ENCODE measurements at places on chromosomes 5 and 9.

DNA sequence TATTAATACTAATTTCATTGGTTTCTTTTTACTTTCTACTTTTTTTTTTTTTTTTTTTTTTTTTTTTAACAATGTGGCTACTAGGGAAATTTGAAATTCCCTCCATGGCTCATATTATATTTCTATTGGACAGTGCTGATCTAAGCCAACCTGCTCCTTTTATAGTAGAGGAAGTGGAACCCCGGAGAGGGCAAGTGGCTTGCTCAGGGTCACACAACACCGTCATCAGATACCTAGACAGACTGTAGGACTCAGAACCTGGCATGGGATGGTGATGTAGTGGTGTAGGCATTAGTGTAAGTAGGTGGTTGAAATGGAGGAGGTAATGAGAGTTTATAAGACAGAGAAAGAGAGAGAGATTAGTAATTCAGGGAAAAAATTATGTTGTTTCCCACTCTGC is 10.8 kb downstream of the ZNF618 start:
- peak; percentile 35 for DNase-seq

GRCh38 chr9:120475341-120475740 is 104.6 kb downstream of the CDK5RAP2 start:
- no peak for DNase-seq

DNA sequence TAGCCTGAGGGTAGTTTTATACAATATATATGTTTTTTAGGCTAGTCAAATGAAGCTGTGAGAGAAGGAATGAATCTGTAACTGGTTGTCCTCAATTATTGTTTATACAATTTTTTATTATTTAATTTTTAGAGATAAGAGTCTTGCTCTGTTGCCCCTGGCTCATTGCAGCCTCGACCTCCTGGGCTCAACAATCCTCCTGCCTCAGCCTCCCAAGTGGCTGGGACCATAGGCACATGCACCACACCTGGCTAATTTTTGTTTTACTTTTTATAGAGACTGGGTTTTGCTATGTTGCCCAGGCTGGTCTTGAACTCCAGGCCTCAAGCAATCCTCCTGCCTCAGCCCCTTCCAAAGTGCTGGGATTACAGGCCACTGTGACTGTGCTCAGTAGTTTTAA is 2.7 kb downstream of the MRPL41 start:
- no peak for DNase-seq

GRCh38 chr5:100709771-100710170 is 174.6 kb downstream of the FAM174A start:
- no peak for DNase-seq

DNA sequence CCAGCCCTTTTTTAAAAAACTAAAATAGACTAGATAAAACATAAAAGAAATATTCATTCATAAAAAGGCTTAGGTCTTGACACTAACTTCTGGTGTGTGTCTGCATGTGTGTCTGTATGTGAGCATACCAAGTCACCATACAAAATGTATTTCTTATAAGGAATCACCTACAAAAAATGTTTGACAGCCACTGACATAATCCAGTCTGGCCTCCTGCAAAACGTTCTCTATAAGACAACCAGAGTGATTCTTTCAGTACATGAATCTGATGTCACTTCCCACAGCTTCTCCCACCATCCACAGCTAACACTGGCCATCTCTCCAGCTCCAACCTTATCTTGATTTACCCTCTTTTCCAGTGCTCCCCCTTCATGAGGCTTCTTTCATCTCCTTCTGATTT is 192.3 kb downstream of the TLE1 start:
- no peak for DNase-seq

- no peak for DNase-seq
Observed at GRCh38 chr9:4309806-4310205, 9.9 kb upstream of the GLIS3 start.

DNA sequence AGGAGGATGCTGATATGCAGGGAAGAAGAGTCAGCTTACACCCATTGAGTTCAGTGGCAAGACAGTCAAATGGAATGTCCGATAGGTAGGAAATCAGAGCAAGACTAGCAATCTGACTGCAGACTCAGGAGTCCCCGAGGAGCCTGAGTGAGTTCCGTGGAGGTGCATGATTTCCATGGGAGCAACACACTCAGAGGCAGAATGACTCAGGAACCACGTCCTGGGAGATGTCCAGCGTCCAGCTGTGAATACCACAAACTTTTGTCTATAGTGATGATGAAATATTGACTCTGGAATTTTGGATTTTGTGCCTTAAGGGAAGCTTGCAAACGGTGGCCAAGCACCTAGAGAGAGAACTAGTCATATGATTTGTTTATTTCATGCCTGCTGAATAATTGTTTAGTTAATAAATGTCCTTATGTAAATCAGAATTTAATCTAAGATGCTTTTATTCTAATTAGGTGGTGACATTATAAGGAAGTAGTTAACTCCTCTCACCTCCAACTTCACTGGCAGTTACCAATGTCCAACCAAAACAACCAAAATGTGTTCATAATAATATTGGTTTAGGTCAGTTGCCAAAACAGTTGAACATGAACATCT is 100.4 kb downstream of the PDE4D start:
- DNase-seq = no peak

DNA sequence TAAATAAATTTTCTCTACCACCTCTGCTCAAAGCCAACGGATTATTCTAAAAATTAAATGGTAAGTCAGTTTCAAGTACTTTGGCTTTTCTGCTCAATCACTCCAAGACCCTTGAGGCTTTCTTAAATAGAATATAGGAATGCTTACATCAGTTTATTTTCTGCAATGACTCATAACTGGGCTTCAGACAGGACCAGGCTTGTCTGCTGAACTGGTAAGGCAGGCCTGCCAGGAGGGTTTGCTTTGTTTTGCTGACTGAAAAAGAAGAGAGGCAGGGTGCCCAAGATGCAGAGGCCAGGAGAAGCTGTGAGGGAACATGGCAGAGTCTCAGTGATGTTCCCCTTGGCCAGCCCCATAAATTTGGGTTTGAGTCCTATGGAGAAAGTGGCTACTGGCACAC is 60.3 kb upstream of the EPB41L4A start:
- no peak for DNase-seq

- peak; percentile 5 for DNase-seq
Observed at GRCh38 chr5:57007344-57007743, 55.4 kb upstream of the MIER3 start.

- DNase-seq = no peak
Observed at GRCh38 chr9:6910032-6910431, 152.3 kb downstream of the KDM4C start.

DNA sequence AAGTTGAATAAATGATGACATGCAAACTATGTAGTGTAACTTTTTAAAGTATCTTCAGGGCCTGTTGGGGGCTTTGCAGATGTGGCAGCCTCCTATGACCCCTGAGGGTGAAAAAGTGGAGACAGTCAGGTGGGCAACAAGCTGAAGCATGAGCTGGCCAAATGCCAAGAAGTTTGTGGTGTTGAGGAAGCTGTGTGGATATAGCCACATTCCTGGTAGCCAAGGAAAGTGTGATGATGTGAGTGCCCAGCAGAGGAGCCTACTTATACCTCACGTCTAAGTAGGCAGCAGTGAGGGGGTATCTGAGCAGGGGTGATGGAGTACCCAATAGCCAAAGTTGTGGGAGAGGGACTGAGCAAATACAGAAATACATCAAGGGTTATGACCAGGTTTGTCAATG is 621.2 kb upstream of the CDH6 start:
- DNase-seq = no peak

GRCh38 chr5:148208226-148208625 is 5.4 kb downstream of the SPINK6 start:
- DNase-seq = no peak

DNA sequence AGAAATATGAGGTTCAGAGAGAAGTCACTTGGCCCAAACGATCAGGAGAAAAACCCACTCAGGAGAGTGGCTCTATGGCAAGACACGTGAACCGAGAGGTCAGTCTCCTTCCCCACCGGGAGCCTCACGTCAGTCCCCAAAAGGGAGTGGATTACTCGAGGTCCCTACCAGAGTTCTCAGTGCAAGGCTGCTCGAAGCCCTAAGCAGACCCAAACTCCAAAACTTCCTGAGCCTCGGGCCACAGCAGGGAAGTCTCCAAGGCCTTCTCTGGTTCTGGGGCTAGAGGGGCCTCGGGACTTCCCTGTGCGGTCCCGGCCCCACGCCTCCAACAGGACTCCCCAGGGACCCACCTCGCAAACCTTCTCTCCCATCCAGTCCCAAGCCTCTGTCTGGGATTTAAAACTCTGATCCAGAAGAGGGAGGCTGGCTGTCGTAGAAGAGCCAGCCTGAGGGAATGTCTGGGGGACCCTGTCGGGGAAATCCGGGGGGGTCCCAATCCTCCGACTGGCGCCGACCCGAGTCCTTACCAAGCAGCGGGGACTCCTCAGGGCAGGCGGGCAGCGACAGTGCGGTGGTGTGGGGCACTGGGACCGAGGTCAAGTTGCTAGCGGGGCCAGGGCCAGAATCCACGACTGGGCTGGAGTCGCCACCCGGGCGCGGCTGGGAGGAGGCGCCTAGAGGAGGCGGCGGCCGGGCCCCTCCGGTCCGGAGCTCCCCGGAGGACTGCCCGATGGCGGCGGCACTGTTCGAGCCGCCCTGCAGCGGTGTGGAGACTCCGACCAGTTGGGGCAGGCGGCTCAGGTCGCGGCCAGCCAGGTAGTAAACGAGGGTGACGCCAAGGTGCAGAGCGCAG is 679 bp downstream of the B4GALT1 start:
- peak; percentile 25 for DNase-seq

GRCh38 chr5:163916376-163916775 is 411.0 kb downstream of the MAT2B start:
- peak; percentile 26 for DNase-seq

DNA sequence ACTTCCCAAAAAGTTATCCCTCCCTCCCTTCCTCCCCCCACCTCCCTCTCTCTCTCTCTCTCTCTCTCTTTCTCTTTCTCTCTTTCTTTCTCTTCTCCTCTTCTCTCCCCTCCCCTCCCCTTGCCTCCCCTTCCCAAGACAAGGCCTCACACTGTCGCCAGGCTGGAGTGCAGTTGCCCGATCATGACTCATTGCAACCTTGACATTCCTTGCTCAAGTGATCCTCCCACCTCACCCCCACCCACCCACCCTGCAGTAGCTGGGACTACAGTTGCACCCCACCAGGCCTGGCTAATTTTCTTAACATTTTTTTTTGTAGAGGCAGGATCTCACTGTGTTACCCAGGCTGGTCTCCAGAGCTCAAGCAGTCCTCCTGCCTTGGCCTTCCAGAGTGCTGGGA is 32.8 kb downstream of the VPS13A start:
- DNase-seq = no peak

DNA sequence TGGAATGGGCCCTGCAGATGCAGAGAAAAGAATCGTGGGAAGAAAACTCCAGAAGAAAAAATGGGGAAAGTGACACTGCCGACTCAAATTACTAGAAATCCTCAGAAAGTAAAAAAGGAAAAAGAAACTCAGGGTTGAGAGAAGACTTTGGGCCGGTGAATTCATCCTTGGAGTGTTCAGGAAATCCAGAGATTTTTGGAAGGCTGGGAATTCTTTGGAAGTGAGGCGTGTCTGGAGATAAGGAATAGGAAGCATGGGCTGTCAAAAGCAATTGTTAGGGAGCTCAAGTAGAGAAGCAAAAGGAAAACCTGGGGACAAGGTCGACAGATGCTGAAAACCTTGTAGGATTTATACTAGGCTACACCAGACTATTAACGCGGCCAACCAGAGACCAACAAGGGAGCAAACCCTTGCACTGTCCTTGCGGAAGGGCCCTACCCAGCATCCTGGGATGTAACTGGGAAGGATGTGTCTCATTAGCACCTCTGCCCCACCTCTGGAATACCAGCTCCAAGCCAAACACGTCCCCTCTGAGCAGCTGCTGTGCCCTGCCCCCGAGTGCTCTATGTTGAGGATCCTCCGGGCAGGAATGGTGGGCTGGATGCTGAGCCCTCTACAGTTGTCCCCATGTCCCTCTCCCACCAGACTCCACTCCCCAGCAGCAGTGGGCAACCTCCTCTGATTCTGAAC is 11.6 kb downstream of the DAB2IP start:
- DNase-seq = no peak

DNA sequence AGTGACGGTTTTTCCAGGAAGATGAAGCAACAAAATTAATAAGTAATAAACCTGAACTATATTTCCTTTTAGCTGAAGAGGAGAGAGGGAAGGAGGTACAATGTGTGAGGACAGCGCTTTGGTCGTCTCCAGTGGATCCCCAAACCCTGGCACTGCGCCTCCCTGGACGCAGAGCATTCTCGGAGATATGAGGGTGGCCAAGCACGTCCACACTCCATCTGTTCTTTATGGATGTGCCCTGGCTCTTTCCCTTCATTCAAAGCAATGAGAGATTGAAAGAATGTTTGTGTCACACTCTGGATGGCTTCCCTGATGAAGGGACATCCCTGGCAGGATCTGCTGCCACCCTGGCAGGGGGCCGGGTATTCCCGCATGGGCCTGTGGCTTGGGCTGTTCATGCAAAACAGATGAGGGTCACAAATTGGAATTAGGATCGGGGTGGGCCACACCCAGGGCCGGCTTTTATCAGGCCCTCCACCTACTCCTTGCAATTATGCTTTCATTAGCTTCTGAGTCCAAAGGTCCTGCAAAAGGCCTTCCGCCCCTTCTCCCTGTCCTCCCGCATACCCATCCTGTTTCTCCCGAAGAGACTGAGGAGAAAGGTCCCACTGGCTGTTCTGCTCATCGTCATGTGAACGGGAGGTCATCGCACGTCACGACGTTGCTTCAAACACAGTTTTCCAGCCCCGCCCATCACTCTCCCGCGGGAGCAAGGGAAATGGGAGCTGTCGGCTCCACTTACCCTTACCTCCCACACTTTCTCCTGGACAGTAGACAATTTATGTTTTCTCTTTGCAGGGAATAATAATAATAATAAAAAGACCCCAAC is 286.1 kb upstream of the IRX4 start:
- DNase-seq = no peak

DNA sequence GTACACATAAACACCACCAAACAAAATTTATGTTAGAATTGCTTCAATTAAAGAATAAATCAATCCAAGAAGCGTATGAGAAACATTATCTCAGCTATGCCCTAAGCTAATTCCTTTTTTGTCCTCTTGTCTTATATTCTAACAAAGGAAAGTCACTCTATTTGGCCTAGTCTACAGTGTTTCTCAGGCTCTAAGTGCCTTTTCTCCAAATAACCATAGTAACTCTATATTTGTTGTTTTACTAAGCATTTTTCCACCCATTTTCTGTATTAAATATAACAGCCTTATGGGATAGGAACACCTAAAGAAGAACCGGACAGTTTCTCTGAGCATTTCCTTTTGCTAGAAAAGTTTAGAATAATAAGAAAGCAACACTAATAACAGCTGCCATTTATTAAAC is 120.1 kb upstream of the MTAP start:
- no peak for DNase-seq

DNA sequence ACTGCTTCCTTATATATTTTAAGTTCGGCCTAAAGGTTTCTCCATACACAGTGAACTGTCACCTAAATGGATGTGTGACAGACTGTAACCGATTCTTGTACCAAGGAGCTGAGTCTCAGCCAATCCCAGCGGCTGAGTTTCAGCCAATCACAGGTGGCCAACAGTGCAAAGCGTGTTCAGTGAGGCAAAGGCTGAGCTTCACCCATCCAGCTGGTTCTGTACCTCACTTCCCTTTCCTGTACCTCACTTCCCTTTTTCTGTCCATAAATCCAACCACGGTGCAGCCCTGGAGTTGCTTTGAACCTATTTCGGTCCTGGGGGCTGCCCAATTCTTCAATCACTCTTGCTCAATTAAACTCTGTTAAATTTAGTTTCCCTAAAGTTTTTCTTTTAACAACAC is 15.7 kb upstream of the TBC1D9B start:
- peak; percentile 42 for DNase-seq

GRCh38 chr5:111535879-111536549 is 23.7 kb upstream of the STARD4 start:
- no peak for DNase-seq

Measured in CD4-positive, alpha-beta T cell treated with Interferon alpha-2 for 1 hour (primary cell).